ENCODE measurements at places on chromosomes 6 and 20. TPM values are rescaled to one million over a fixed set of nuclear protein-coding genes. Genes with fewer than 3 reads are reported as not detected.

The PNPLA1 gene
- total RNA-seq, result not detected

The KHDC1L gene
- not detected for total RNA-seq

The DOP1A gene
- total RNA-seq, result 13.4 TPM

The HMGCLL1 gene
- total RNA-seq, result not detected

The C6orf15 gene
- not detected for total RNA-seq

The RAD21L1 gene
- total RNA-seq, result 1.0 TPM

The MEI4 gene
- 0.05 TPM for total RNA-seq

The PLCG1 gene
- 159 TPM for total RNA-seq

The LY6G6C gene
- 0.23 TPM for total RNA-seq

The PLA2G7 gene
- total RNA-seq, result 0.41 TPM

The UNC93A gene
- not detected for total RNA-seq

The PGC gene
- 0.18 TPM for total RNA-seq

The RFX6 gene
- total RNA-seq, result not detected

The STK35 gene
- 27.6 TPM for total RNA-seq

The SLC17A5 gene
- total RNA-seq, result 20.6 TPM

The CCDC28A gene
- 4.7 TPM for total RNA-seq

The TRIM38 gene
- 4.4 TPM for total RNA-seq

The ID4 gene
- 0.10 TPM for total RNA-seq

The STMN3 gene
- total RNA-seq, result 42.7 TPM

The RARS2 gene
- 38.3 TPM for total RNA-seq

The UNC5CL gene
- 0.36 TPM for total RNA-seq

The HRH3 gene
- 0.10 TPM for total RNA-seq

The RIPPLY2 gene
- 6.5 TPM for total RNA-seq

The ZBP1 gene
- not detected for total RNA-seq

The PRDM13 gene
- total RNA-seq, result not detected

The KIAA1755 gene
- 0.08 TPM for total RNA-seq

The SOBP gene
- total RNA-seq, result 9.0 TPM

The POM121L2 gene
- total RNA-seq, result not detected

The SLC22A2 gene
- not detected for total RNA-seq

The AIG1 gene
- 23.9 TPM for total RNA-seq

The SLC22A23 gene
- 4.5 TPM for total RNA-seq

The GJA10 gene
- total RNA-seq, result not detected

The COL19A1 gene
- not detected for total RNA-seq

The RRAGD gene
- total RNA-seq, result 27.8 TPM

The ZBTB46 gene
- 15.2 TPM for total RNA-seq

The CDKAL1 gene
- 14.5 TPM for total RNA-seq

The C20orf144 gene
- not detected for total RNA-seq

All from Panc1 (cell line).